ENCODE measurements at places on chromosomes 5 and 9.

GRCh38 chr9:114275246-114276004 is 47.5 kb upstream of the ORM1 start:
- no peak for DNase-seq

DNA sequence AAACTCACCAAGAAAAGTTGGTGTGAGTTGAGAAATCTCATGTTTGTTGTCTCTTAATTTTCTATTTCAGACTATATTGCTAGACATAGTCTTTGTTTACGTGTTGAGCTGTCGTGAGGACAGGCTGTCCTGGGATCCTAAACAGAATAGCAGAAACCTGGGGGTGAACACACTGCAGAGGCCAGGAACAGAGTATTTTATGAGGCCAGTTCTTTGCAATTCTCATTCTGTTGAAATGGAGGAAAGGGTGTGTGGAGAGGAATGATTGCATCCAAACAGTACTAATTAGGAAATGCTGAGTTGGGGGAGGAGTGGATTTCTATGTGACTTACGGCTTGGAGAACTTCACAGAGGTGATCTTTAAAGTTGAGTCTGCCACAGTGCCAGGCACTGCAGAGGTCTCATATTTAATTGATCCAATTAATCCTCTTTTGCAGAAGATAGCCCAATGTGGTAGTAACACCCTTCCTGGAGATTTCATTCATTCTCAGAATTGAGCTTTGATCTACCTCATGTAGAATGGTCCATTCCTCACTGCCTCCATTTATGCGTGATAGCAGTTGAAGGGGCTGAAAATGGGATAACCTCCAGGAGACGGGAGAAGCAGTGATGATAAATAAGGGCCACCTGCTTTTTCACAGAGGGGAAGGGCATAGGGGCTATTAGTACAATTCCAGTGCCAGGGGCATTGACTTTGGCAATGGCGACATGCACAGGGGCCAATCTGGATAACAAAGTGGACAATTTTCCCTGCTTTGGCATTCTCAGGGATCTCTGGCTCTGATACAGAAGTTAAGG is 84.7 kb upstream of the TNFAIP8 start:
- DNase-seq, result no peak

- no peak for DNase-seq
Observed at GRCh38 chr5:94153736-94154450, 412.5 kb upstream of the POU5F2 start.

- DNase-seq, result no peak
Observed at GRCh38 chr5:128224336-128224735, 140.8 kb downstream of the SLC12A2 start.

DNA sequence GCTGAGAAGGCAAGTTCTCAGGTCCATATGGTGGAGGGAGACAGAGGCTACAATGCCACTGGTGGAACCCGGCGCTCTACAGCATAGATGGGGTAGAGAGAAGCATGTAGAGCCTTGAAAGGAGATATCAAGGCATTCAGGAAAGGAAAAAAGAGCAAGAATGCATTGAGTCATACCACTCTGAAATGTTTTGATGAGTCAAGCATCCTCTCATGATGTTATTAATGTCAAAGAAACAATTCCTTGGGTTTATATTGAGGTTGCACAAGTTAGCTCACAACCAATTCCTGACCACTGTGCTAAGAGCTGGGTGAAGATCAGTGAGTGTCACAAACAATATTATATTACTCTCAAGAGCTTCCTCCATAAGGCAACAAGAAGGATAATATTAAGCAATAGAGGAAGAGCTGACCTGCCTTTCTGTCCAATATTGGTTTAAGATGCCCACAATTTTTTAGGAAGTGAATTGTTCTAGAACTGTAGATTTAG is 178.0 kb downstream of the RFK start:
- no peak for DNase-seq

DNA sequence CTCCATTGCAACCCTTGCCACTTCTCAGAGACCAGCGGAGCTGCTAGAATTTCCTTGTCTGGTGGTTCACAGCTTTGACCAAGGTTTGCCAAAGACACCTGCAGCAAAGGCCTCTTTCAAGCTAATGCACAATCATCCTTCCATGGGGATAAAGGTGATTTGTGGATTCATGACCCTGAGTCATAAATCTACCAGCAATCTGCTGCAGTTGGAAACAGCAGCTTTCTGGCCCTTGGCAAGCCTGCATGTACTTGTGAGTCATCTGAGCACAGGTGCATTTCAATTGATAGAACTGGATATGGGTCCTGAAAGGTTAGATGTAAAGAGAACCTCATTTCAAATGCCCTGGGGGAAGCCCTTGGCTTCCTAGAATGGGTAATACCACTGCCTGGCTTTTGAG is 21.6 kb upstream of the TCF7 start:
- DNase-seq, result no peak

DNA sequence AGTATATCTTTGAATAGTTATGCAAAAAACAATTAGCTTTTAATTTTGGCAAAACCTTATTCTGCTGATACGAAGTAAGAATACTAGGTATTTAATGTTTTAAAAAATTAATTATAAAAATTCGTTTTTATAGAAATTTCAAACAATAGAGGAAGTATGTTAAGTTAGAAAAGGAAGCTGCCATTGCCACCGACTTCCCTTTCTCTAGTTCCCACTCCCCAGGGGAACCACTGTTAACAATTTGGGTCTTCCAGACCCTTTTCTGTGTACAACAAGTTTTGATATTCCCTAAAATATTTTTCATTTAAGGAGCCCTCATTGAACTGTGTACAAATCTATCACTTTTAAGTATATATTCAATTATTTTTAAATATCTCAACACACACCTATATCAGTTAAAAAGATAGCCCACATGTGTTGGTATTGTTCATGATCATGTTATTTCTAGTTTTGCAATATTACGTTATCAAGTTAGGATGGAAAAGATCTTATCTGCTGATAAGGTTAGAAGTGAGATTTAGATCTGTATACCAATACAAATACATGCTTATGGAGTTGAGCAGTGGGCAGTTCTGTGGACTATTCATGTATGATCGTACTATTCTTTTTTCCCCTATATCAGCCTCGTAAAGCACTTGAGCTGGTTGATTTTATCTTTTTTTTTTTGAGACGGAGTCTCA is 25.9 kb downstream of the NDFIP1 start:
- DNase-seq, result no peak

DNA sequence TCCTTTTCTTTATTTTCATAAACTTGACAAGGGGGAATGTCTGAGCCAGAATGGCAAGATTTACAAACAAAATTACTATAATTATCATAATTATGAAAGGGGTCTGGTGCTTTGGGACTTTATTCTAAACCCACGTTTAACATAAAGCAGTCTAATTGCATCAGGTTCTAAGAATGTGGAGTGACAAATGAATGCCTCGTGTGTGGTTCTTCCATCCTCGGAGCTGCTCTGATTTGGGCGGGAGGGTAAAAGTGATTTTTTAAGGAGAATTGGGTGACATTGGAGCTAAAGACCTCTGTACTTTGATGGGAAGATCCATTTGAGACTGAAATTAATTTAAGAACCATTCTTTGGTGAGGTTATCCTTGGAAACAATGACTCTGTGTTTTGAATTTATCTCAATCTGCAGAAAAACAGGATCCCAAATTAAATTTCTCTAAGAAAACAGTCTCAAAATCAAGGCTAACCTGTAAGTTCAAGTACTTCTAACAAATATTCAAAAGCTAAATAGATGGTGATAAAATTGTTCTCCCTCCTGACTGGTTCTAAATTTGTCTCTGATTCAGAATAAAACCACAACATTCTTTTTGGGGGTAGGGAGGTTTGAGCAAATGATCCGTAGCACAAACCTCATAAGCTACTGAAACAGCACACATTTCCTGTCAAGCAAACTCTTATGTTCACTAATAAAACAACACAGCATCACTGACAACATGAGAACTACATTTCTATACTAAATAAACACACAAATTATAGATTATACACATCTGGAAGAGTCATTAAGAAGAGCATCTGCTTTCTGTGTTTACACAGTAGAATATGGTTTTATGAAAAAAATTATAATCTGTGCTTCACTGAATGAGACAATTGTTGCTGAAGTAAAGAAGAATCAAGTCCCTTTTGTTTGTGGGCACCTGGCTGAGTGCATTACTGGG is 85.5 kb downstream of the DCP2 start:
- DNase-seq, result no peak

- DNase-seq, result no peak
Observed at GRCh38 chr9:87059772-87060171, 112.5 kb upstream of the GAS1 start.

DNA sequence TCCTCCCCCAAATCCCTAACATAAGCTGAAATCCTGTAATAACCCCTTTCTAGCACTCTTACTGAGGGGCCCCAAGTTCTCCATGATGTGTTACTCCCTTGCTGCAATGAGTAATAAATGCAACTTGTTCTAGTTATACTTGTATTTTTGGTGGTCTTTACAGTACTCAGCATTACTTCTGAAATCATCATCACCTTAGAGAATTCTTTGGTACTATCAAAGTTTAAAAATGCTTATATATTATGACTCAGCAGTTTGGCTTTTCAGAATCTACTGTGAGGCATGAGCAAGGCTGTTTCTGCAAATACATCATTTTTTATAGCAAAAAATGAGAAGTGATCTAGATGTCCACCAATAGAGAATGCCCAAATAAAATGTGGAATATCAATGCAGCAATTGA is 20.7 kb upstream of the ROPN1L start:
- DNase-seq, result no peak

DNA sequence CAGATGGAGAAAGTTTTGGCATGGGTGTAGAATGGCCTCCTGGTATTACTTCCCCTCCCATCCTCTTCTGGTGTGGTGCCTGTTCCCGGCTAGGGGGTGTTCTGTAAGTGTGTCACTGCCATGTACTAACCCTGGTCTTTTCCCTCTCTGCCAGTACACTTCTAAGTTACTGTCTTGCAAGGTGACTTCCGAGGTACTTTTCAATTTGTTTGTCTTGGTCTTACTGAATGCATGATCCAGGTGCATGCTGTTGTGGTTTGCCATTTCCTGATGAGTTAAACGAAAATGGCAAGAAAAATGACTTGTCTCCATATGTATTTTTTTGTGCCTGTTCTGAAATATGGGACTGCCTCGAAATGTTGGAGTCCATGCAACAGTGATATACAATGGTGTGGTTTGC is 46.0 kb downstream of the C9orf152 start:
- DNase-seq, result no peak

DNA sequence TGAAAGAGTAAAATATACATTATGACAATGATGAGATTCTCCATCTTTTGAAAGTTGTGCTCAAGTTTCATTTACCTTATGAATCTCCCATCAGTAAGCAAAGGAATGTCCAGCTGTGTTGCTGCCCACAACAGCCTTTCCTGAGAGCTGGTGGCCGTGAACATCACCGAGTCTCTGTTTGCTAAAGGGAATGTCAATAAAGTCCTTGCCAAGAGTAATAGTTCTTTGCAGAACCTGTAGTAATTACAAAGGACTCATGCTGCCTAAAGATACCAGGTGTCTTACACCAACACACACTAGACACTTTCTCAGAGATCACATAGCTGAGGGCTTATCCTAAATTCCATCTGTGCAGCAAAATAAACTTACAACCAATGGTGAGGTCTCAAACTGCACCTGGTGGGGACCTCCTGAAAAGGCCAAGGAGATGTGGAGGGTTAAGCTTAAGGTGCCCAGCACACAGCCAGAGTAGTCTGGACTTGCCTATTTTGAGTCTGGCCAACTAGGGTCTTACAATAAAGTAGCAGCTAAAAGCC is 111.1 kb upstream of the DAPK1 start:
- no peak for DNase-seq

- no peak for DNase-seq
Observed at GRCh38 chr5:179296150-179296821, 49.0 kb downstream of the ADAMTS2 start.

GRCh38 chr5:2381070-2381469 is 370.4 kb downstream of the IRX2 start:
- no peak for DNase-seq

- no peak for DNase-seq
Observed at GRCh38 chr9:86893811-86894490, 53.4 kb downstream of the GAS1 start.

- no peak for DNase-seq
Observed at GRCh38 chr5:115377468-115378217, 81.2 kb upstream of the CCDC112 start.

DNA sequence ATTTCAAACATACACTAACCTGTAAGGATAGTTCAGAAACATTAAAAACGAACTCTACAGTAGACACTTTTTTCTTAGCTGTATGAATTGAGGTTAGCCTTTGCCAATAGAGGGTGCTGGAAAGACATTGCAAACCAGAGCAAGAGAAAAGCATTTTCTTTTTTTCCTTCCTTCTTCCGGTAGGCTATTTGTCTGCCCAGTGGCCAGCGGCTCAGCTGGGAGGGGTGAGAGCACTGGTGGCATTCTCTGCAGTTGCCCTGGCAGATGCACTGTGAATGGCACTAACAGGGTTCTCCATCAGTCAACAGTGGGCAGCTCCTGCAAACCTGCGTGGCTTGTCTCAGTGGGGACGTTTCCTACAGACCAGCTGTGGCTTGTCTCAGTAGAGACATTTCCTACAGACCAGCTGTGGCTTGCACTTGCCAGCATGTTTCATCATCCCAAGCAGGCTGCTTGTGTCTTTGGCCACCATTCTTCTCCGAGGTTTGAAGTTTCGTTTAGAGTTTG is 984.5 kb upstream of the CDH18 start:
- DNase-seq, result no peak

DNA sequence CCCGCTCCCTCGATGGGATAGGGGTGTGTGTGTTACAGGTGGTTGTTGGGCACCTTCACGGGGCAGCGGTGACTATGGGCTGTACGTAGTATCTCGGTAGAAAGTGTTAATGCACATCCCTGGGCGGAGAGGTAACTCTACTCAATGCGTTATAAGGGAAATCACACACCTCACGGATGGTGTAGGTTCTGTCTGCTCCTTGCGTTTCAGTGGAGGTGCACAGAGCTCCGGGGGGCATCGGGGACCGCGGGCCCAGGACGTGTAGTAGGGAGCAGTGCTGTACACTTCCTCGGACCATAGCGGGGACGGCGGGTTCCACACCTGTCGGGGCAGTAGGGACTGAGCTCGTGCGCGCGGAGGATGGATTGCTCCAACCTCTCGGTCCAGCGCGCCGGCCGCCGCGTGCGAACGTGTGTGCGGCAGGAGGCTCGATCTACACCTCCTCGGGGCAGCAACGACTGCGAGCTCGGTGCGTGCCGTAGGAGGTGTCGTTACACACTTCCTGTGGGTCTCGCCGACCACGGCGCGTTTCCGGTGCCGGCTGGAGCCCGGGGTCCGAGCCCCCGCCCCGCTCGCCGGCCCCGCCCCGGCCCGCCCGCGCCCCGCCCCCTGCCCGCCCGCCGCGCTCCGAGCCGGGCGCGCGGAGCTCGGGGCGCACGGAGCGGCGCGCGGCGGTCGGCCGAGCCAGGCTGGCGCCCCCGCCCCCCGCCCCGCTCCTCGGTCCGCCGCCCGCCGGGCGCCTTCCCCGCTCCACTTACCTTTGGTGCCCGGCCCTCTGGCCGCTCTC is at the start of gene KIAA1958:
Gene KIAA1958, plus strand, starts transcription at position 607 of the 787 bp plus-strand sequence. CDS start 87,254 bp downstream, outside the sequence.
- peak; percentile 76 for DNase-seq

GRCh38 chr5:8577792-8578191 is 708.8 kb downstream of the MTRR start:
- DNase-seq, result no peak
